Mucosa of descending colon (tissue), 3 donors: ENCODE measurements at places on chromosomes 2 and 18.
A peak's percentile ranks its signal among the peaks of the same experiment; 100 is the strongest.

GRCh38 chr2:74439803-74440377 lies 1.8 kb downstream of the RTKN start:
- peak; percentile 58 for DNase-seq

DNA sequence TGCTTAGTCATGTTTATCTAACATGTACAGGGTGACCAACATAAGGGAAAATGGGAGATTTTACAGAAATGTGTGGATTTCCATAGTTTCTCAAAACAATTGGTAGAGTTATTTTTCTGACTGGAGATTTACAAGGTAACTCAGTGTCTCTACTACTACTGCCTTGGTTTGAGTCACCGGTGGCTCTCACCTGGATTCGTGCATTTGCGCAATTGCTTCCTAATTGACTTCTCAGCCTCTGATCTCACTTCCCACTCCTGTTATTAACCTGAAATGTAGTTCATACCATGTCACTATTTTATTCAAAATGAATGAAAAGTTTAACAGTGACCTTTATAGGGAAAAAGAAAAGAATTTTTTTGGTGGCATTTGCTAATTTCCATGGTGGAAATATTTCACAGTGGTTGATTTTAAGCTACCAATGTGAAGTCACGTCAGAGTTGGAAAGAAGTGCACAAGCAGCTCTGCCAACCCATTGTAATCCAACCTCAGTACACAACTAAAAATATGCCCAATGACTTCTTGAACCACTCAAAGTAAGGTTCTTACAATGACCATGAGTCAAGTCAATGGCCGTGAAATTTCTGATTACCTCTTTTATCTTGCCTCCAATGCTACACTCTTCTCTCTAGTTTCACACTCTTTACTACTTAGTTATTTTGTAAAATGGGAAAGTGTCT lies 94.0 kb downstream of the NYAP2 start:
- DNase-seq, result no peak

DNA sequence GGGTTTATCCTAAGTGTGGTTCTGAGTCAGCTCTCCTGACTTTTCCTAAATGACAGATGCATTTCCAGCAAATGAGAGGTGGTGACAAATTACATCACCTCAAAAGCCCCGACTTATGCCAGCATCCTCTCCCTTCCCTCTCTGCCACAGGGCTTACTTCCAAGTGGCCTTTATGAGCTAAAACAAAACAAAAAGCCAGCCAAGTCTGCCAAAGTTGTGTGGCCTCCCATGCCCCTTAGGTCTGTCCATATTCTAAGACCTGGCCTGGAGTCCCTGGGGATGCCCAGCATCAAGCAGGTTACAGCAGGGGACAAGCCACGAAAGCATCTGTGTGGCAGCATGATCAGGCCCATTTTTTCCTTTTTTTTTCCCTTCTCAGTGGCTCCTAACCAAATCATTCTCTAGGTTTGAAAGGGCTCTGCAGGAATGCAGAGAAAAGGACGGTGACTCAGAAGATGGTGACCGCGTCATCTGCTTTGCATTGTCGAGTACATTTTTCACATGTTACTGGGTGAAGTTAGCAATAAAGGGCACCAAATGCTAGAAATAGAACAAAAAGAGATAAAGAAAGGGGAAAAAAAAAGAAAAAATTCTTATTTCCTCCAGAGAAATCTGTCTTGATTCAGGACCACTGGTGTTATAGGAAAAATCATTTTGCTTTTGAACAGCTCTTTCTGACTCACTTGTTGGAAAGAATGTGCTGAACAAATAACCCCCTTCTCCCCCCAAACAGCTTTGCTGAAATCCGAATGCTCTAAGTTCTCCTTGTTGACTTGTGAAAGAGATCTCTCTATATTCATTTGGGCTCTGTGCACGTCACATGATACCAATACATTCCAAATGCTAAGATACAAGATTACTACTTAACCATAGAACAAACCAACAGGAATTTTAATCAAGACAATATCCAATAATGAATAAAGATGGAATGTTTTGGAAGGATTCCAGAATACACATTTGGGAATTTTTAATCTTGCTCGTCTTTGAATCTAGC lies 178.7 kb downstream of the EN1 start:
- DNase-seq, result no peak

DNA sequence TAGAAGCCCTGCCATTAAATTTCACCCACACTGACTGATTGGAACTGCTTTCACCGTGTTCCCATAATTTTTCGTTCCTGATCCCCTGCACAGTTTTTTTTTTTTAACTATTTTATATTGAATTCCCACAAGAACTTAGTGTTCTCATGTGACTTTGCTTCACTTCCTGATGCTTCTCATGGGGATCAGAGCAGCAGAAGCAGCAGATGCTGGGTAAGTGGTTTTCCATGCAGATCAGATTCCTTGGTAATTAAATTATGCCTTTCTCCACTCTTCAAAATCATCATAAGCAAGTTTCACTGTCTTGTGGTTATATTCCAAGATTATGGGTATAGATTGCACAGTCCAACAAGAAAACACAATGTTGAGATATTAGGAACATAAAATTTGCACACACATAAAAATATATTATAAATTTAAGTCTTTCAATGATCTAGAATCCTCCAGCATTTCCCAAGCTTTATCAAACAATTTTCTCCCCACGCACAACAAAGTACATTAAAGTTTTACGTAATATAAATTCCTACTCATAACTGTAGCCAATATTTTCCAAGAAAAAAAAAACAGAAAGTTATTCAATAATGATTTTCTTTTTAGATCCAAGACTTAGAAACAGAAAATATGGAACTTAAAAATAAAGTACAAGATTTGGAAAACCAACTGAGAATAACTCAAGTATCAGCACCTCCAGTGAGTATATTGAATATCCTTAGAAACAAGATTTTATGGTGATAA lies 277.9 kb downstream of the GULP1 start:
- DNase-seq, result no peak

DNA sequence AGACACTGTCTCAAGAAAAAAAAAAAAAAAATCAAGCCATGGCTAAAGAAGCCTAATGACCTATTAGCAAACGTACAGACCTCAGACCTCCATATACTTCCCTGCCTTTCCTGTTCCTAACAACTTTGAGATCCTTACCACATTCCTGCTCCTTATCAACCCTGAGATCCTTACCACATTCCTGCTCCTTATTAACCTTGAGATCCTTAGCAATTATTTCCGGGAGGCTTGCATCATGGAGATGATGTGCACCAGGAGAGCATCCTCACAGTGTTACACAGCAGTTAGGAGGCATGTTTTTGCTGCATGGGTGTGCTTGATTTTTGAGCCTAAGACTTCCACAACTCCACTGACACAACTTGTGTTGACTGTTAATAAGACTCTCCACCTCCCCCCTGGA lies 54.6 kb upstream of the RASGRP3 start:
- DNase-seq, result no peak

DNA sequence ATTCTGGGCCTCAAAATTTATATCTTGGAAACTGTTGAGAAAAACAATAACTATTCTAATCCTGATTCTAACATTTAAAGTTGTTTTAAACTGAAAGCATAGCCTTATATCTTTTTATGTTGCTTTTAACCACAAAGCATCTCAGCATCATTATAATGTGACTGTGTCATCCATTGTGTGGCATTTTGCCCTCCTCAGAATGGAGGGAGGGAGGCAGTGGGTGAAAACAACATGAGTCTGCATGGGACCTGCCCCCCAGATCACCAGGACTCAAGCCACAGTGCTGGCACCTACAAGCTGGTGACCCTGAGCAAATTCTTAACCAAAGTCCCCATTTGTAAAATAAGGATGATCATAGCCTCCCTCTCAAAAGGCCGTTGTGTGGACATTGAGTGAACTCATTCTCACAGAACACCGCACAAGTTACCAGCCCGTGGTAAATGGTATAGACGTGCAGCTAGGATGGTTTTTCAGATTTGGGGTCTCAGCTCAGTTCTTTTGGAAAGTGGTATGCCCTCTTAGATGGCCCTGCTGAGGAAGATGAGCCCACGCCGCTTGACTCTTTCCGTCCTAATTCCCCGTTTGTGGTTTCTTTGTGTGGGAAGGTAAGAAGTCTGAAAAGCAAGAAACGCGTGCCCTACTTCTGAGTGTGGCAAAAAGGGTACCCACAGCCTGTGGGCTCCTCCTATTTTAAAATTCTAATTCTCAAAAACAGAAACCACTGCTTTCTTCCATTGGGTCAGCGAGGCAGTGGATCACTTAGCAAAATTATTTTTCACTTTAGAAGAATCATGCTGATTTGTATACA lies 305.0 kb upstream of the ID2 start:
- DNase-seq, result no peak

GRCh38 chr2:203908797-203909185 lies 27.8 kb upstream of the ICOS start:
- no peak for DNase-seq

DNA sequence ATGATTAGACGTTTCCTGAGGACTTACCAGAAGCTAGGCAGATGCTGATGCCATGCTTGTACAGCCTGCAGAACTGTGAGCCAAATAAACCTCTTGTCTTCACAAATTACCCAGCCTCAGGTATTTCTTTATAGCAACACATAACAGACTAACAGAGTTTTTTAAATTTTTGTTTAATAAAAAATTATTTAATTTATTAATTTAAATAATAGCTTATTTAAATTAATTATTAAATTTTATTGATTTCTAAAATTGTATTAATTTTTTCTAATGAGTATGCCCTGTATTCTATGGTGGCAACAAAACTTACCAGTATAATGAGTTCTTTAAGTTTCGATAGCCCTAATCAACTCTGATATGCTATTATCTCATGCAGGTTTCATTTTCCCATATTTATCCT lies 259.8 kb downstream of the IKZF2 start:
- no peak for DNase-seq

DNA sequence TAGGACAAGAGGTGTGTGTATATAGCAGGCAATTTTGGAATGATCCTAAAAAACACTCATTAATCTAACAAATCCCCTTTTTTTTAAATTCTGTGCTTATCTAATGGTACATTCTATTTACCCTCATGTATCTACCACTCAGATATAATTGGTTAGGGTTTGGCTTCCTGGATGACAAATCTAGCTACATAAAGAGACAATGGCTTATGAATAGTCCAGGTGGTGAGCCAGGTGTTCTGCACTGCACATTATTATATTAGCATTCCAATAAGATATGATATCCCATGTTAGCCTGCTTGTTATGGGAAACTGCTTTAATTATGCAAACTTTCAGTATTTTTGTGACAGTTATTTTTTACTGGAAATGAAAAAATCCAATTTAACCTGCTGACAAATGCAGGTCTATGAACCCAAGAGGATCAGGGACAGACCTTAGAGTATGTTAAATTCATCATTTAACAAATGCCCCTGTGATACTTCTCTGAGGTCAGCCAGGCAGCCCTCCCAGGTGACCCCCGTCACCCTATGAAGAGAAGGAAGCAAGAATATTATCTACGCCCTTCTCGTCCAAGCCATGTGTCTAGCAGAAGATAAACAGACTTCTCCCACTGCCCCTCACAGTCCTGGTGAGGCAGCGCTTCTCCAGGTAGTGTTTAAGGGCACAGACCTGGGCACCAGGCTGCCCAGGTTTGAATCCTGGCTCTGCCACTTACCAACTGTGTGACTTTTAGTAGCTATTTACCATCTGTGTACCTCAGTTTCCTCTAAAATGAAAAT lies 83.0 kb downstream of the ADD2 start:
- no peak for DNase-seq

- no peak for DNase-seq
These were observed 230.9 kb downstream of the GCA start for GRCh38 chr2:162574615-162575452.

GRCh38 chr2:79630060-79630459 lies 117.2 kb downstream of the CTNNA2 start:
- DNase-seq, result no peak

GRCh38 chr2:168006498-168006897 lies 240.9 kb downstream of the STK39 start:
- DNase-seq, result no peak

- DNase-seq, result no peak
These were observed 439.9 kb downstream of the PTPRM start for GRCh38 chr18:8006979-8007378.

GRCh38 chr2:221034026-221034701 lies 537.9 kb downstream of the EPHA4 start:
- no peak for DNase-seq

GRCh38 chr2:75431763-75432162 lies 129.0 kb downstream of the EVA1A start:
- DNase-seq, result no peak

DNA sequence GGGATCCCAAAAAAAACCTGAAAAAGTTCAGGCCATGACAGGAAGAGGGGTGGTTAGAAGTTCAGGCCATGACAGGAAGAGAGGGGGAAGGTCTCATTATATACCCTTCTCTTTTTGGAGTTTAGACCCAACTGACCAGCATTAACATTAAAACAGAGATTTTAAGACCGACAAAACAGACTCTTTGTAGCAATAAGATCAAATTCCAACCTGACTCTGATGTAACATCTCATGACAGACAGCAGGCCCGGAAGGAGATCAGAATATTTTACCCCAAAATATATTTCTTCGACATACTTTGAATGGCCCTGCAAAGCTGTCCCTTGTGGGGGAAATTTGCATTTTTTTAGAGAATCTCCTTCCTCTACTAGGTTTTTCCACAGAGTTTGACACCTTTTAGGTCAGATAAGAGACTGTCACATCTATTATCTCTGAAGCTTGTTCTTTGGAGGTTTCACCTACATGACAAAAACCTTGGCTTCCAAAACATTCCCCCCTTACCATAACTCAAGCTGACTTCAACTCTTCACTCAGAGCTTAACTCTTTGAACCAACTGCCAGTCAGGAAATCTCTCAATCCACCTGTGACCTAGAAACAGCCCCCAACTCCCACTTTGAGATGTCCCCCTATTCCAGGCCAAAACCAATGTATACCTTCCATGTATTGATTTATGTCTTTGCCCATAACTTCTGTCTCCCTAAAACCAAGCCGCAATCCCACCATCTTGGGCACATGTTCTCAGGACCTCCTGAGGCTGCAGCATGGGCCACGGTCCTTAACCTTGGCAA lies 51.0 kb upstream of the B3GNT2 start:
- no peak for DNase-seq

DNA sequence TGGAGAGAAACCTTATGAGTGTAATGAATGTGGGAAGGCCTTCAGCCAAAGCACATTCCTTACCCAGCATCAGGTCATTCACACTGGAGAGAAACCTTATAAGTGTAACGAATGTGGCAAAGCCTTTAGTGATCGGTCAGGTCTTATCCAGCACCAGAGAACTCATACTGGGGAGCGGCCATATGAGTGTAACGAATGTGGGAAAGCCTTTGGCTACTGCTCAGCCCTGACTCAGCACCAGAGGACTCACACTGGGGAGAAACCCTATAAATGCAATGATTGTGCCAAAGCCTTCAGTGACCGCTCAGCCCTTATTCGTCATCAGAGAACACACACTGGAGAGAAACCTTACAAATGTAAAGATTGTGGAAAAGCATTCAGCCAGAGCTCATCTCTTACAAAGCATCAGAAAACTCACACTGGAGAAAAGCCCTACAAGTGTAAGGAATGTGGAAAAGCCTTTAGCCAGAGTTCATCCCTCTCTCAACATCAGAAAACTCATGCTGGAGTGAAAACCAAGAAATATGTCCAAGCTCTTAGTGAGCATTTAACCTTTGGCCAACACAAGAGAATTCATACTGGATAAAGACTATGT lies 7.8 kb downstream of the ZNF892 start:
- no peak for DNase-seq

- DNase-seq, result no peak
These were observed 448.7 kb downstream of the ERBB4 start for GRCh38 chr2:212089873-212090272.

GRCh38 chr2:236551471-236552211 lies 18.0 kb upstream of the ACKR3 start:
- DNase-seq, result no peak

- DNase-seq, result peak; percentile 96
These were observed at the start of gene MTIF2 for GRCh38 chr2:55268907-55269644. MTIF2 (minus strand) TSS chr2:55269231; CDS start chr2:55263858, 5,373 bp downstream.

GRCh38 chr18:34884436-34884835 lies 156.8 kb upstream of the MAPRE2 start:
- DNase-seq, result no peak
